ENCODE measurements at places on chromosomes 2 and 18.

- DNase-seq = no peak
These were observed 2.2 kb downstream of the SPATS2L start for GRCh38 chr2:200308546-200309295.

DNA sequence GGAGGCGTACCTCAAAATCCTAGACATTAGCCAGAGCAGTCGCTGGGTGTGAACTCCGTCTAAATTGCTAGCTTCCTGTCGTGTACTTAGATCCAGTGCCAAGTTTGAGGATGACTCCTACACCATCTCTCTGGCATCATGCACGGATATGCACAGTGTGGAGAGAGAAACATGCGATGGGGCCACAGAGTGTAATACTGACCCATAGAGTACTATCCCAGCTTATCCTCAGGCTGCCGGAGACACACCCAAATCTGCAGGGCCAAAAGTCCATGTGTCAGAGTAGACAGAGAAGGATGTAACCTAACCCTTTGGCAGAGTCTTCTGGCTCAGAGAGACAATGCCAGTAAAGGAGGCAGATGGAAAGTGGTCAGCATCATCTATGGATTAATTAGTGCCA, 84.2 kb downstream of the ARL4C start:
- no peak for DNase-seq

GRCh38 chr2:46096260-46096659, 200.9 kb upstream of the EPAS1 start:
- DNase-seq = no peak

DNA sequence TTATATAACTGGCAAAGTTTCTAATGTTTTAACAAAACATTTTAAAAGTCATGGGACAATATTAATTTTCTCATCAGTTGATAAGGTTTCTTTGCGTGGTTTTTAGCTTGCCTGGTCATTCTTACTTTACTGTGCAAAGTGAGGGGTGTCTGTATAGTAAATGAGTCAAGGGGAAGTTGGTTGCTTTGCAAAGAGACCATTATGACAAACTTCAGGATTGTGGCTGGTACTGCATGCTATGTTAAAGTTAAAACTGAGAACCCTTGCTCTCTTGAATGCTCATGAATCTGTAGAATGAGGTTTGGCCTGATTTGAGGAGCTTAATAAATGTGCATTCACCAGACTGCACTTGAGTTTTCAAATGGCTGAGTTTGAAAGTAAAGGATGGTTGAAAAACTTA, 47.0 kb downstream of the COL4A4 start:
- no peak for DNase-seq

GRCh38 chr2:144224472-144224871, 295.4 kb downstream of the ZEB2 start:
- no peak for DNase-seq

DNA sequence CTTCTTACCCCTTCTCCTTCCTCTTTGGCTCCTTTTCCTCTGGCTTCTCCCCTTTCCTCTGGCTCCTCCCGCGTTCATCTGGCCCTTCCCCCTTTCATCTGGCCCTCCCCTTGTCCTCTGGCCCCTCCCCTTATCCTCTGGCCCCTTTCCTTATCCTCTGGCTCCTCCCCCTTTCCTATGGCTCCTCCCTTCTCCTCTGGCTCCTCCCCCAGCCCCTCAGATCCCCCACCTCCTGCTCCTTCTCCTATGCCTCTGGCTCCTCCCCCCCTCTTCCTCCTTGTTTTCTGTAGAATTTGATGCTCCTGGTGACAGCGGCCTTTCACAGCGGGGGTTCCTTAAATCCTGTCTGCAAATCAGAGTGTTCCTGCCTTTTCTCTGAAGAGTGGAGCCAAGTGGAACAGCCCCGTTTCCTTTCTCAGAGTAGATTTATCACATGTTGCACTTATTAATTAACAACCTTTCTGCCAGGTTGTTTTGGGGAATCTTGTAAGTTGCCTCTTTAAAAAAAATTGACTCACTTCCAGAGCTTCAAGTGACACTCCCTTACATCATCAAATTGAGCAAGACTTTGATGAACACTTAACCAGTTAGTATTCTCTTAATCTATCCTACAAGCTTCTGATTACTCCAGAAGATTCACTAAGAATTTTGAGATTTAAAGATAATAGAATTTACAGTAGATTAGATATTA, 27.9 kb downstream of the FABP1 start:
- no peak for DNase-seq

GRCh38 chr2:102295566-102295965, 15.8 kb upstream of the IL1RL1 start:
- DNase-seq = no peak
